PC-3 (cell line): ENCODE measurements at places on chromosomes 5 and 9. TPM values are rescaled to one million over a fixed set of nuclear protein-coding genes. Genes with fewer than 3 reads are reported as not detected.

The GNA14 gene
- 1.2 and 2.5 TPM in 2 replicates for total RNA-seq

The SLC6A3 gene
- not detected in 2 replicates for total RNA-seq

GRCh38 chr9:98158071-98158831 lies 34.2 kb downstream of the CORO2A start:
- peak; percentile 84 for DNase-seq

- no peak for DNase-seq
These were observed 122.0 kb downstream of the COL23A1 start for GRCh38 chr5:178468196-178468685.
